ENCODE measurements at places on chromosomes 6 and 20. TPM values are rescaled to one million over a fixed set of nuclear protein-coding genes. Genes with fewer than 3 reads are reported as not detected.

GRCh38 chr6:127786109-127786508 is 114.7 kb downstream of the THEMIS start:
- H3K27ac ChIP-seq, result no peak overlapping the region
- H3K4me3 ChIP-seq, result no peak overlapping the region
- H3K4me1 ChIP-seq, result no peaks in the 10 kb centered on the region
- no peaks in the 10 kb centered on the region for H3K36me3 ChIP-seq

DNA sequence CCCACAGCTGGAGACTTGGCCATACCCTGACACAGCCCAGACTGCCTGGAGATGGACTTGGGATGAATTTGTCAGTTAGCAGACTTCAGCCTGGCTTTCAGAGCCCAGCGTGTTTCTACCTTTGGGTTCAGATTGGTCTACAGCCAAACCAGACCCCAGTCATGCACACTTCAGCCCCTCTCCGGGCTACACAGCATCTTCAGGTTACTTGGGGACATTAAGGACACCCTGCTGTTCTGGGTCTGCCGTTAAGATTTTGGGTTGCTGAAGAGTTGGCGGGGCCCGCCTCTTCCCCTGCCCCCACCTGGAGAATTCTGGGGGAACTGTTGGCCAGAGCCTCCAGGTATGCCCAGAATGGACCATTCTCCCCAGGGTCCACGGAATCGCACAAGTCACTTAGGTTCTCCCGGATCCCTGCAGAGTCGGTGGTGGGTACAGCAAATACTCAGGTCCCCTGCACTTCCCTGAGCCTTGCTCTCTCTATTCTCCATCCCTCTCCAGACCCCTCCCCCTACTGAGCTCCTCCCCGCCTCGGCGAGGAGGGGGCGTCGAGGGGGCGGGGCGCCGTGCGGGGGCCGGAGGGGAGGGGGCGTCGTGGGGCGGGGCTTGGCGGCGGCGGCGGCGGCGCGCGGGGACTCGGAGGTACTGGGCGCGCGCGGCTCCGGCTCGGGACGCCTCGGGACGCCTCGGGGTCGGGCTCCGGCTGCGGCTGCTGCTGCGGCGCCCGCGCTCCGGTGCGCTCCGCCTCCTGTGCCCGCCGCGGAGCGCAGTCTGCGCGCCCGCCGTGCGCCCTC is at the start of gene PTK7:
Gene PTK7 (plus strand): TSS at position 645 of the 794 bp plus-strand sequence. CDS start 175 bp downstream, outside the sequence.
- H3K36me3 ChIP-seq, result peaks cover 6% of the 10 kb centered on the region
- peak; percentile 80 for DNase-seq
- H3K4me1 ChIP-seq, result peaks cover 6% of the 10 kb centered on the region
- no peaks in the 10 kb centered on the region for H3K27me3 ChIP-seq

The HM13 gene
- total RNA-seq, result 62.6 TPM

DNA sequence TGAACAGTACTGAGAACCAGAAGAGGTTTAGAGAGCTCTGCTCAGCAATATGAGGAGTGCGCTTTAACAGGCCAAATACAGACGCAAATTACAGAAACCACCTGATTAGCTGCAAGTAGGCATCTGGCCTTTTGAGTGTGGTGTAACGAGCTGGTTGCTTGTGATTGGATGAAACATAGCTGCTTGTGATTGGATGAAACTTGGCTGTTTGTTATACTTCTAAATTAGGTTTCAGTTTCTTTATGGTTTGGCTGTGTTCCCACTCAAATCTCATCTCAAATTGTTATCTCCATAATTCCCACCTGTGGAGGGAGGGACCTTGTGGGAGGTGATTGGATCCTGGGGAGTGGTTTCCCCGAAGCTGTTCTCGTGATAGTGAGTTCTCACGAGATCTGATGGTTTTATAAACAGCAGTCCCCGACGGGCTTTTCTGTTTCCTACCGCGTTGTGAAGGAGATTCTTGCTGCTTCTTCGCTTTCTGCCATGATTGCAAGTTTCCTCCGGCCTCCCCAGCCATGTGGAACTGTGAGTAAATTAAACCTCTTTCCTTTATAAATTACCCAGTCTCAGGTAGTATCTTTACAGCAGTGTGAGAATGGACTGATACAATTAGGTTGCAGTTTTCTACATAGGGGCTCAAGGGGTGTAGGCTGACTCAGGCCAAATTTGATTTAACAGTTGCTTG is 655.9 kb upstream of the MAN1A1 start:
- H3K4me3 ChIP-seq, result no peak overlapping the region
- DNase-seq, result no peak
- no peaks in the 10 kb centered on the region for H3K36me3 ChIP-seq
- no peaks in the 10 kb centered on the region for H3K27me3 ChIP-seq
- H3K27ac ChIP-seq, result no peak overlapping the region

DNA sequence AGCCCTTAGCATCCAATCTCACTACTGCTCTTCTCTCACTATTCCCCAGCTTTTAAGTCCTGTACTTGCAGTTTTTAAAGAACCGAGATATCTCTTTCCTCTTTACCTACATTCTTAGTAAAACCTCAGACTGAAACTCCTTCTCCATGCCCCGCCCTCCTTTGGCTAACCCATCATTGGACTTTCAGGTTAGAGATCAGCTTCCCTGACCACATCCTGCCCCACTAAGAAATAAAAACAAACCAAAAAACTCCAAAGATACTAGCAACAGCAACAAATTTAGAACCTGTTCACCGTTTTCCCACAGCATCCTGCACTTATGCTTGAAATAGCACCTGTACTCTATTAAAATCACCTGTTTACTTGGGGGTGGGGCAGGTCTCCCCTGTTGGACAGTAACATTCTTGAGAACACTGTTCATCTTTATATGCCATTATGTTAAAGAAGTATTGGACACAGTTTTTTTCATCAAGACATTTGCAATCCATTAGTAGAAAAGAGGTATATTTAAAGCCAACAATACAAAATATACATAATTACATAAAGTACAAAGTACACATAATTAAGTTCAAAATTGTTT is 16.3 kb upstream of the SMAP1 start:
- H3K36me3 ChIP-seq, result no peaks in the 10 kb centered on the region
- no peak overlapping the region for H3K27ac ChIP-seq
- DNase-seq, result no peak
- no peaks in the 10 kb centered on the region for H3K4me1 ChIP-seq
- H3K27me3 ChIP-seq, result no peaks in the 10 kb centered on the region

DNA sequence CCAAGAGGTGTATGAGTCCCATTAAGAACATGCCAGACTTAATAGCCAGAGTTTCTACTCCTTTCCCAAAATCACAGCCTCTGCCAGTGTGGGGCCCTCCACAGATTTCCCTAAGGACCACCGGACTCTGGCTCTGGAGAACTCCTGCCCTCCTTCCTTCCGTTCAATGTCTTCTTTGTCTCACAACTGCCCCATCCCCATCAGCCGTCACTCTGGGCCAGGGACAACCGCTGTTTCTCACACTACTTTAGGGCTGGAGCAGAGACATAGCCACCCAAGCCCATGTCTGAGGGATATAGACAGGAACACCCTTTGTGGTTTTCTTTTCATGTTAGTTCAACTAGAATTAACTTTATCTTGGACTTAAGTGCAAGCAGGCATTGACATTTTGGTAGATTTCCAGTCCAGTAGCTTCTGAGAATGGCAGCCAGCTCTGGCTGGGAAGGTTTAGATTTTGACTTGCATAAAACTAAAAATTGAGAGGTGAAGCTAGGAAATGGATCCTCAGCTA is 6.7 kb upstream of the ACSS1 start:
- H3K36me3 ChIP-seq, result no peaks in the 10 kb centered on the region
- H3K4me1 ChIP-seq, result no peaks in the 10 kb centered on the region
- H3K27ac ChIP-seq, result no peak overlapping the region
- no peak for DNase-seq
- no peak overlapping the region for H3K4me3 ChIP-seq

The CTCFL gene
- total RNA-seq, result 0.09 TPM

GRCh38 chr6:105988321-105988720 is 97.8 kb upstream of the PRDM1 start:
- DNase-seq, result no peak
- no peak overlapping the region for H3K4me3 ChIP-seq
- H3K4me1 ChIP-seq, result no peaks in the 10 kb centered on the region
- no peak overlapping the region for H3K27ac ChIP-seq

Measured in cardiac muscle cell (in vitro differentiated cells and primary cell).